ENCODE measurements at places on chromosomes 16 and 17.
A peak's percentile ranks its signal among the peaks of the same experiment; 100 is the strongest.

- DNase-seq = peak; percentile 70
Observed at GRCh38 chr17:69012895-69013805, 47.6 kb downstream of the ABCA9 start.

DNA sequence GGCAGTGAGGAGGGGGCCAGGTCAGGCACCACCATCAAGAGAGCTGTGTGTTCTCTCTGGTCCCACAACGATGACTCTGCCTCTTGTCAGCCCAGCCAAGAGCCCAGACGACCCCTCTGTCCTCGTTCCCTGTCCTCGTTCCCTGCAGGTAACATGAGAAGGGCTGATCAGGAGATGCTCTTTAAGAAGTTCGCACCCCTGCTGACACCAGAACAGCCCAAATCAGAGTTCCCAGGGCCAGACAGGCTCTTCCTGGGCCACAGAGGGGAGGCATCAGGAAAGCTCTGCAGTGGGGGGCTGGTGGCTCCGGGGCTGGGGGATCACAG, 13.5 kb upstream of the DNAI2 start:
- no peak for DNase-seq

GRCh38 chr16:31134625-31135534, 647 bp downstream of the PRSS8 start:
- peak; percentile 16 for DNase-seq

GRCh38 chr17:73643001-73643851, 1.0 kb downstream of the SDK2 start:
- no peak for DNase-seq

- DNase-seq = no peak
Observed at GRCh38 chr17:8865385-8865784, 2.1 kb downstream of the PIK3R6 start.

GRCh38 chr17:29524692-29525091, 42.1 kb downstream of the ABHD15 start:
- DNase-seq = no peak

- DNase-seq = no peak
Observed at GRCh38 chr16:69093974-69094373, 11.5 kb upstream of the HAS3 start.

GRCh38 chr17:65487990-65488389, 73.5 kb downstream of the AXIN2 start:
- DNase-seq = no peak

GRCh38 chr17:71505200-71505599, 615.6 kb upstream of the SOX9 start:
- no peak for DNase-seq

- DNase-seq = no peak
Observed at GRCh38 chr16:75024594-75024993, 25.8 kb downstream of the ZNRF1 start.

DNA sequence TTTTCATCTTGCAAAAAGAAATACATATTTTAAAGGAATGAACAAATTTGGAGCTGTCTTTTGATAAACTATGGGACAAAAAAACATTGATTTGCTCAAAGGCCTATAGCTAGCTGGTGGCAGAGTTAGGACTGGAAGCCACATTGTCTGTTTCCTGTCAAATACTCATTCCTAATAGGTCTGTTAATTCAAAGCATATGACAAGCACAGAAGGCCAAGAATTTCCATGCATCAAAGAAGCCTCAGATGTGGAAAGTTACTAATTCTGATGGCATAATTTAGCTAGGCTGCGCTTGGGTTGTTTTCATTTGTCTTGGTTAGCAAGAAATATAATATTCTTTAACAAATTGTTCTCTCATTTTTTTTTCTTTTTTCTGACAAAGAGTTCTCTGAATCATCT, 98.0 kb downstream of the CDK5R1 start:
- DNase-seq = no peak

Measured in cardiac fibroblast (primary cell).